ENCODE measurements at places on chromosomes 1 and 21.

DNA sequence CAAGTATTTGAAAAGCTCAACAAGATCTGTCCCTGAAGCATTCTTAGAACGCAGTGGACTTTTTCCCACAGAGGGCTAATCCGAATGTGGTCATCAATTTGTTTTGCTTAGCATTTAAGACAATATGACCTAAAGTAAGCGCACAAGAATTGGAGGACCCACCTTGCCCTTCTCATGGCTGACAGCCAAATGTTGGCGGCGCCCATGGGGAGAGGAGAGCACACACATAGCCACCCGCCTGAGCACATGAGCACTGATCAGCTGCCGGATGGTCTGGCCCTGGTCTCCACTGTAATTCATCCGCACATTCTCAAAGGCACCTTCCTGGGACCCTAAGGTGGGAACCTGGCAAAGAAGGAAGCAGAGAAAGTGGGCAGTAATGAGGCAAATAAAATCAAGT, 52.4 kb downstream of the UBR4 start:
- DNase-seq = no peak

GRCh38 chr1:205391386-205391785, 30.5 kb downstream of the LEMD1 start:
- DNase-seq = no peak

GRCh38 chr1:87089823-87090222, 175.4 kb downstream of the HS2ST1 start:
- DNase-seq = no peak

GRCh38 chr1:32500387-32501209, 35.7 kb downstream of the ZBTB8B start:
- peak; percentile 78 for DNase-seq

DNA sequence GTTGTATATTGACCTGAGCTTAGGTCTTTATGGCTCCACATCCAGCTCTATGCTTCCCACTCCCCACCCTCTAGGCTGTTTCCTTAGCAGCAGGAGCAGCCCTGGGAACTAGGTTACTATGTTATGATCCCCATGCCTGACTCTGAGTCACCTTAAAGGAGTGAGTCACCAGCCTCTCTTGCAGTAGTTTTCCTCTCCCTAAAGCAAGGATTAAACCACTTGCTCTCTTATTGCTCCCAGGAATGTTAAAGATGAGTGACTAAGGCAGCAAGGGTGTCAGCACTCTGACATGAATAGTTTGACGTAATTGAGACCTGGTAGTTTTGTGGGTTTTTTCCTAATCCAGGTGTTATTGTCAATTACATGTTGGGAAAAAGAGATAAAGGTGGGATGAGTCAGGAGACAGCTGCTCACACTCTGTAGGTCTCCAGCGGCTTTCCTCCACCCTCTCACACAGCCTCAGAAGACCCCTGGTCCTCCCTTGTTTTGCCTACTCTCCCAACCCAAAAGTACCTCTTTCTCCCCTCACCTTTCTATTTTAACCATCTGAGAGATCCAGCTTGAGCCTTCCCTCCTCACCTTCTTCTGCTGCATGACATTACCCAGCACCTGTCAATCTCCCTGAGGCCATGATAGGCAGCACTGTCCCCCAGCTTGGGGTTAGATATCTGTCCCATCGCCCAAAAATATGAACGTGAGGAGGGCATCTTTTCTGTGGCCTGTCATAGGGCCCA, 369.1 kb upstream of the VAMP3 start:
- DNase-seq = no peak

DNA sequence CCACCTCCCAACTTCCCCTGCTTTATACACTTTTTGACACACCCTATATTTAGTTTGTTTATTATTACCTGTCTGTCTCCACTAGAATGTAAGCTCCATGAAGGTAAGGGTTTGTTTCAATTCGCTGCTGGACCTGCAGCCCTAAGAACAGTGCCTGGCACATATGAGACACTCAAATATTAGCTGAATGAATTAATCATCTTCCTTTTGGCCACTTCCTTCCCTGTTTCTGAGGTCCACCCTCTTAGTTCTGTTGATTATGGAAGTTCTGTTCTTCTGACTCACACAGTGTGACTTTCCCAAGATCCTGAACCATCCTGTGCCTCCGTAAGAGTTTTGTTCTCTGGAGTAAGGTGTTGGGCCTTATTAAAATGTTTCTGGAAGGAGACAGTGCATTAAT, 40.4 kb upstream of the GJA5 start:
- no peak for DNase-seq

- DNase-seq = no peak
Measured at GRCh38 chr1:53133261-53134041, 9.0 kb downstream of the SLC1A7 start.

GRCh38 chr1:3332662-3333061, 121.8 kb upstream of the ARHGEF16 start:
- DNase-seq = no peak

DNA sequence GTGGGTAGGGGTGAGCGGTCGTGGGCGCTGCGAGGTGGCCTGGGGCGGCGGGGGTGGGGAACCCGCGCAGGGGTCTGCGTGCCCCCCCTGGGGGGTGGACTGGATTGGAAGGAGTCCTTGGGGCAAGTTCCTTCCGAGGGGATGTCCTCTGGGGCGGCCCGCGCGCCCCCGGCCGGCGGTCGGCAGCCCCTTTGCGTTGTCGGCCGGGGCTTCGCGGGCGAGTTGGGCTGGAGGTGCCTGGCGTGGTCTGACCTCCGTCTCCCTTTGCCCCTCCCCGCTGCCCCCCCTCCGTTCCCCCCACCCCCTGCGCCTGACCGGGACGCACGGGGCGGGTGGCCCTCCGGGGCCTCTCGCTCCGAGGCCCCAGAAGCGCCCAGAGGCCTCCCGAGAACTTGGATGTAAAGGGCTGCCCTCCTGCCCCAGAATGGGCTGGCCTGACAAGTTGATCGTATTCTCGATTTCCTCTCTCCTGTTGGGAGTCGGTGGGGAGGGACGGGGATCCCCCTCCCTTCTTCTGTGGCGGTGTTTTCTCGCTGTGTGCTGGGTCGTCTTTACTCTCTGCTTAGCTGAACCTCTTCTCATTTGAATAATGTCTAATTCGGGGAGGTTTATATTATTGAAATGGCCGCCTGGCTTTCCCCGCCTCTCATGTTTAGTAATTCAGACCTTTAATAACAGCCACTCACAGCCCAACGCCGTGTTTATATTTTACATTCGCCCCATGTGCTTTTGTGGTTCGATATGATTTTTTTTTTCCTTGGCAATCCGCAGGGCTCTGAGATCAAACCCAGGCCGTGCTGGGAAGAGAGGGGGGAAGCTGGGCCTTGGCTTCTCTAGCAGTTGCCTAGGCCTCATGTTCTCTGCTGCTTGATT, 1.3 kb downstream of the POU2F1 start:
- peak; percentile 88 for DNase-seq
